Cortex of kidney (tissue), 1 donor: ENCODE measurements at places on chromosomes 5 and 9.

- no peak for DNase-seq
Observed at GRCh38 chr9:811106-811531, 30.4 kb upstream of the DMRT1 start.

- DNase-seq, result no peak
Observed at GRCh38 chr5:96483878-96484277, 50.8 kb upstream of the PCSK1 start.

- no peak for DNase-seq
Observed at GRCh38 chr5:98796197-98796972, 22.9 kb downstream of the RGMB start.

DNA sequence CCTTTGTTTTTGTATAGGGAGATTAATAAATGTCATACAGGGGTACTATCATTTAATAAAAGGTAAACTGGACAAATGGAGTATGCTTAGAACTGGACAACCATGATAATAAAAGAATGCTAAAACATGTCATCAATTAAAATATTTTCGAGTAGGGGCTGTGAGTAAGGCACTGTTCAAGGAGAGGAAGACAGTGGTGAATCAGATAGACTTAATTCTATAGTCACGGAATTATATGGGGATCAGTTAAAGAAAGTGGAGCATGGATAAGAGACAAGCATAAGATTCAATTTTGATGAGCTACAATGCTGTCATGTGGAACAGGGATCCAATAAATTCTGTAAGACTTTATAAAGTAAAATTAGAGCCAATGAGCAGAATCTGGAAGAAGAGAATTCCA lies 104.5 kb downstream of the HMHB1 start:
- no peak for DNase-seq

- no peak for DNase-seq
Observed at GRCh38 chr9:127537014-127537413, 75.1 kb upstream of the STXBP1 start.

- no peak for DNase-seq
Observed at GRCh38 chr5:31397926-31398557, 133.9 kb downstream of the DROSHA start.

- DNase-seq, result no peak
Observed at GRCh38 chr5:179986328-179986727, 78.6 kb upstream of the TBC1D9B start.

DNA sequence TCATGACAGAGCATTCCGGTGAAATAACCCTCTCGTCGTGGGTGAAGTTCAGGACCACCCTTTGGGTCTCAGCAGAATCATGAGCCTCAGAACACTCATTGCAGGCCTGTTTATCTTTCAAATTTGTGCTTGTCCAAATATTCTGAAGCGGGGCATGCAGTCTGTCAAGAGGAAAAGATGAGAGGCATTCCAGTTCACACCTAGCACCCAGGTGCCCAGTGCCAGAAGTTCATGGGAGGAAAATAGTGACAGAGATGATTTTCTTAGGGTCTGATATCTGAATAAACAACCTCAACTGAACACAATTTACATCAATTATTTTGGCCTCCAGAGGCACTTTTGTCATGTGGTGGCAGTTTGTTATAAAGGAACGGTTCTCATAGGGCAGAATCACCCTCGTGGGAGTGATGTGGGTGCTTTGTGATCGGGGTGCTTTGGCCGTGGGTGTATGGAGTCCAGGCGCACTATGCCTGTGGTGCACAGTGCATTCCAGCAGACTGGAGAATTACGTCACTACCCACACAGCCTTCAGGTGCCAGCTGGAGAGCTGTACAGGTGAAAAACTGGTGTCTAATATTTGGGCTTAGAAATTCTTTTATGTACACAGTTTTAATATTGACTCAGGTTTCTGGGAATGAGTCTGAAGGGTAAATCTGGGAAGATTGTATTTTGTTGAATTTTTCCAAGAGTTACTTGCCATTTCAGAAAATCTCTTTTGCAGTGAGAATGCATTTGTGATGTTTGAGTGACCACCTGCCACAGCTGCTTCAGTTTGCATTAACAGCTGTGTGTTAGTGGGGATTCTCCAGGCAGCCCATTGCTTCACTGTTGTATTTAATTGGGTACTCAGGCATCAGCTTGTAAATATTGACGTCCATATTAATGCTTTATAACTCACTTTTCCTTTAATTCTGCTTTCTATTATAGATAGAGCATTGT lies 289.3 kb downstream of the FANCC start:
- no peak for DNase-seq

- DNase-seq, result no peak
Observed at GRCh38 chr5:136276946-136277345, 84.0 kb upstream of the SMIM32 start.

- DNase-seq, result no peak
Observed at GRCh38 chr5:81156732-81157131, 76.4 kb upstream of the CKMT2 start.

DNA sequence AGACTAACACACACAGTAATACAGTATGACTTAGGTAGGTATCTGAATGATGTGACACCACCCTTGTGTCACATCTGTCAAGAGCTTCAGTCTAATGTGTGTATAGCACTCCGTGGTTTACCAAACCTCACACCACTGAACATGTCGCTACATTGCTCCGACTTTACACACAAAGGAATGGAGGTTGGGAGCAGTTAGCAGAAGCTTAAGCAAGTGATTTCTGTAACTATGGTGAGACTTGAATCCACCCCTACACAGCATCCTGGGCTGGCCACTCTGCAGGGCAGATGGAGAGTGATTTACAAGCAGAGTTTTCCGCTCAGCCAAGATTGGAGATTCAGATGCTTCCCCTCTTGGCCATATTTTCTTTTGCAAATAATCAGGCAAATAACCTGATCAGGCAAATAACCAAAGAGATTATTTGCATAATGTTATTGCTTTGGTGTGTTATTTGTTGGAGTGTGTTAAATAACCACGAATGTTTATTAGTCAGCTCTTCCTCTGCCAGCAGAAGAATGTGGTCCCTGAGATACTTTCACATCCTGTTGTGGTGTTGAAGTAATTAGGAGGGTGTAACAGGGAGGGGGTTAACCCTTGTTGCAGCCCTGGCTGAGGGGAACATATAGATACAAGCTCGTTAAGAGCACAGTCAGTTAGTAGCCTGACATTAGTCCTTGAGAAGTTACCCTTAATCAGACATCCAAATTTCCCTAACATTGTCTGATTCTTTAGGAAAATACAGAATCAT lies 92.8 kb downstream of the SNX18 start:
- DNase-seq, result no peak

GRCh38 chr9:135183528-135184180 lies 96.2 kb downstream of the OLFM1 start:
- DNase-seq, result no peak

GRCh38 chr9:135355521-135356011 lies 124.0 kb upstream of the PPP1R26 start:
- DNase-seq, result no peak

- no peak for DNase-seq
Observed at GRCh38 chr5:172543484-172544298, 89.4 kb upstream of the SH3PXD2B start.

- no peak for DNase-seq
Observed at GRCh38 chr5:167304834-167305469, 986.5 kb upstream of the WWC1 start.

DNA sequence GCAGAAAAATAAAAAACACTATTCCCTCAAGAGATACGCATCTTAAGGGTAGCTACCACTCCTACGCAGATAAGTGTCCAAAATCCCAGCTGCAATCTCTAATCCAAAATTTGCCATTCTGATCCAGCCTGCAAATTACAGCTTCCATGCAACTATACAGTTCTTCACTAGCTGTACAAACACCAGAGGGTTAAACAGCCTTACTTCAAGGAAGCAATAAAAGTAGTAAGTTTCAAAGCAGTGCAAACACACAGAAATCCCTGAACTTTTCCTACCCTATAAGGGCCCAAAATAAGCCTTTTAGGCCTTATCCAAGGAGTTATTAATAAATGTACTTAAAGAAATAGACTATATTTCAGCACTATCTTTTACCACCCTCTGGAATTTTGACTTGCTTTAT lies 39.5 kb downstream of the PWWP2A start:
- DNase-seq, result no peak

GRCh38 chr5:128300181-128300580 lies 216.6 kb downstream of the SLC12A2 start:
- no peak for DNase-seq

DNA sequence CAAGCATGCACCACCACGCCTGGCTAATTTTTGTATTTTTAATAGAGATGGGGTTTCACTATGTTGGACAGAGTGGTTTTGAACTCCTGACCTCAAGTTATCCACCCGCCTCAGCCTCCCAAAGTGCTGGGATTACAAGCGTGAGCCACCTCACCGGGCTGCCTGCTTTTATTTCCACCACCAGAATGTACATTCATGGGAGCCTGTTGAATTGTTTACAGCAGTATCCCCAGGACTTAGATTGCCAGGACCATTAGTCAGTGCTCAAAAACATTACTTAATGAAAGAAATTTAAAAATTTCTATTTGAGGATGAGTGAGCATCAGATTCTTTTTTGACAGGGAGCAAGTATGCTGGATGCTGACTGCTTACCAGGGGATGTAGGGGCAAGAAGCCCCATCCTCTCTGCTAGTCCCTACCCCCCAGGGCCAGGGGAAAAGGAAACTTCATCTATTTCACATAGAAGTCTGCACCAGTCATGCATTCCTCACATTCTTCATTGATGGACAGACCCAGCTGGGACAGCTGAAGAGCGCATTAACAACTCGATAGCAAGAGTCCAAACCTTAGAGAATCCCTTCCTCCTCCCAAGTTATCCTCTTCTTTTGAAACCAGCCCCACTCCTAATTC lies 10.3 kb upstream of the RGMB start:
- no peak for DNase-seq

GRCh38 chr5:109412981-109413402 lies 3.2 kb upstream of the PJA2 start:
- DNase-seq, result no peak

GRCh38 chr5:28862860-28863196 lies 1824.4 kb upstream of the CDH9 start:
- no peak for DNase-seq

DNA sequence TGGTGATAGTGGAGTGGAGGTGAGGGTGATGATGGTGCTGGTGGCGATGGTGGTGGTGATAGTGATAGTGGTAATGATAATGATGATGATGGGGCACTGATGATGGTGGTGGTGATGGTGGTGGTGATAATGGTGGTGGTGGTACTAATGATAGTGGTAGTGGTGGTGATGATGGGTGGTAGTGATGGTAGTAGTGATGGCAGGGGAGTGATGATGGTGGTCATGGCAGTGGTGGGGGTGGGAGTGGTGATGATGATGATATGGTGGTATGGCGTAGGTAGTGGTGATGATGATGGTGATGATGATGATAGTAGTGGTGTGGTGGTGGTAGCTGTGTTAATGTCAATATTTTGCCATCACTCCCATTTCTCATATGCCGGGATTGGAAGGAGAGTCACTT lies 44.5 kb upstream of the ORM1 start:
- no peak for DNase-seq

DNA sequence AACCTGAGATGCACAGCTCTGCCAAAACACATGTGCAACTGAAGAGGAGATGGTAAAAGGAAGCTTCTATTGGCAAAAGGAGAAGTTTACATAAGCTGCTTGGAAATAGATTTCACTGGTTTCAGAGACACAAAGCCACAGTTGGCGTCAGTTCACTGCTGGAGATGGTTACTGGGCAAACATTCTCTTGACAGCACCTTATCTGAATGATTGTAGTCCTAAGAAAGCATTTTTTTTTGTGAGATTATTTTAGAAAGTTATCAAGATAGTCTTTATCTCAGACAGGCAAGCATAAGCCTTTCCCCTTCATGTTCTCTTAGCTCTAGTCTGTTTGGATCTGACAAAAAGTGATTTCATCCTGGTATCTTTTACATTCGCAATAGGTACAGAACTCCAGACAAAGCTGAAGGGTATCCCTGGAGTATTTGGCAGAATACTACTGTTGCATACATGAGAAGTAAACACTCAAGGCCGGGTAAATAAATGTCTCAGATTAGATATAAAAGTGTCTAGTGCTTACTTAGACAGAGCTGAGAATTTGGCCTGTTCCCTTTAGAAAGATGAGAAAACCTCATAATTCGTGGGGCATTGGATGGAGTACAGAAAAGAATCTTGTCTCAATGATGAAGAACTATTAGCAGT lies 1668.0 kb upstream of the NUDT12 start:
- DNase-seq, result no peak

DNA sequence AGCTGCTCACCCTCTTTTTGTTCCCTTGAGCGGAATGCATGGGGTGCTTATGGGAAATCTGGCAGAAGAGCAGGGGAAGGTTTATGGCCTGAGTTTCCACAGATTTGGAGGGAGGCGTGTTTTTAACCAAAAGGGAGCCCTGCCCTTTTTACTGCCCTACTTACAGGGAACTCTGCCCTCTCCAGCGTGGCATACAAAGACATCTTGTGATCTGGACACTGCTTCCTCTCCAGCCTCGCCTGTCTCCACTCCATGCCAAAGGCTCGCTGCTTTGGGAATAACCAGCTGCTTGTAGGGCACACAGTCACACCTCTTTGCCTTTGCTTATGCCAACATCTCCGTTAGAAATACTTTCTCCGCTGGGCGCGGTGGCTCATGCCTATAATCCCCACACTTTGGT lies 314.2 kb downstream of the ARHGAP26 start:
- DNase-seq, result no peak

- no peak for DNase-seq
Observed at GRCh38 chr9:27497883-27498417, 26.1 kb upstream of the IFNK start.

DNA sequence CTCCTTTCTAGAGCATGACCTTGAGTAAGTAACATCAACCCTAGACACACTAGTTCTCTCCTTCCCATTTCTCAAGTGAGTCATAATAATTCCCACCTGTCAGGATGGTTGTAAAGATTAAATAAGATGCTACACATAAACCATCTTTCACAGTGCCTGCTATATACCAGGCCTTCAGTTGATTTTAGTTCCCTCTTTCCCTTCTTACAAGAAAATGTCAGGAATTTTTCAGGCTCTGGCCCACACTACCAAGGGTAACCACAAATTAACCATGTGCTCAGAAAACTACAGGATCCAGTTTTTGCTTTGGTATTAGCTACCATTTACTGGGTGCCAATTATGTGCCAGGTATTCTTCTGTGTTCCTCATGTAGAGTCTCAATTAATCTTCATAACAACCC lies 42.7 kb upstream of the RARS1 start:
- DNase-seq, result no peak

DNA sequence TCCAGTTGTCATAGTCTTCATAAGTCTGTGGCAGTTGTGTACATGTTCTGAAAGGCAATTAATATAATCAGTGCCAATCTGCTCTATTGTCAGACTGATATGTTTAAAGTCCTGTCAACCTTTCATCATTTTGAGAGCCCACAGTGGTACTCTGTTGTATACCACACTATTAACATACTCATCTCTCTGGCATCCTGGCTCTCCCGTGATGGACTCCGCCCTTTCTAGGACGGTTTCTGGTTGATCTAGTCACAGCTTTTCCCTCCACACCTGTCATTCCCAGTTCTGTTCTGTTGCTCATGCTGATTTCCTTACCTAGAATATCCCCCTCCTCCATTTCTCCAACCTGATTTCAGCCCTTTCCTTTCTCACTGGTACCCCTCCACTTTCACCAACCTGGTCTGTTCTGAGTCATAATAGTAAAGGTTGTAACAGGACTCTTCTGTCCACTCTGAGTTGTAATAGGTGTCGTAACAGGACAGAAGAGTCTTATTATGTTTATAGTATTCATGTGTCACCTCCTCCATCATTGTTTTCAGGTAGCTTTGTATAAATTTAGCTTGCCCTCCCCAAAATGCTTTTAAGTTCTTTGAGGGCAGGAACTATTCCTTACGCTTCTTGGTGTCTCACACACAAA lies 4.1 kb downstream of the PTCD2 start:
- DNase-seq, result no peak

GRCh38 chr9:4842734-4843133 lies 50.0 kb downstream of the RCL1 start:
- DNase-seq, result no peak

- no peak for DNase-seq
Observed at GRCh38 chr5:148972974-148973374, 89.9 kb downstream of the SH3TC2 start.
